Activated CD8-positive, alpha-beta T cell treated with anti-CD3 and anti-CD28 coated beads for 36 hours (primary cell): ENCODE measurements at places on chromosomes 6 and 20. TPM values are rescaled to one million over a fixed set of nuclear protein-coding genes. Genes with fewer than 3 reads are reported as not detected.

UNC5CL gene
- 2.6 TPM for total RNA-seq

IMPG1 gene
- total RNA-seq: not detected

GDAP1L1 gene
- 0.18 TPM for total RNA-seq

SRMS gene
- total RNA-seq: not detected

HLA-DOA gene
- 8.1 TPM for total RNA-seq

DNA sequence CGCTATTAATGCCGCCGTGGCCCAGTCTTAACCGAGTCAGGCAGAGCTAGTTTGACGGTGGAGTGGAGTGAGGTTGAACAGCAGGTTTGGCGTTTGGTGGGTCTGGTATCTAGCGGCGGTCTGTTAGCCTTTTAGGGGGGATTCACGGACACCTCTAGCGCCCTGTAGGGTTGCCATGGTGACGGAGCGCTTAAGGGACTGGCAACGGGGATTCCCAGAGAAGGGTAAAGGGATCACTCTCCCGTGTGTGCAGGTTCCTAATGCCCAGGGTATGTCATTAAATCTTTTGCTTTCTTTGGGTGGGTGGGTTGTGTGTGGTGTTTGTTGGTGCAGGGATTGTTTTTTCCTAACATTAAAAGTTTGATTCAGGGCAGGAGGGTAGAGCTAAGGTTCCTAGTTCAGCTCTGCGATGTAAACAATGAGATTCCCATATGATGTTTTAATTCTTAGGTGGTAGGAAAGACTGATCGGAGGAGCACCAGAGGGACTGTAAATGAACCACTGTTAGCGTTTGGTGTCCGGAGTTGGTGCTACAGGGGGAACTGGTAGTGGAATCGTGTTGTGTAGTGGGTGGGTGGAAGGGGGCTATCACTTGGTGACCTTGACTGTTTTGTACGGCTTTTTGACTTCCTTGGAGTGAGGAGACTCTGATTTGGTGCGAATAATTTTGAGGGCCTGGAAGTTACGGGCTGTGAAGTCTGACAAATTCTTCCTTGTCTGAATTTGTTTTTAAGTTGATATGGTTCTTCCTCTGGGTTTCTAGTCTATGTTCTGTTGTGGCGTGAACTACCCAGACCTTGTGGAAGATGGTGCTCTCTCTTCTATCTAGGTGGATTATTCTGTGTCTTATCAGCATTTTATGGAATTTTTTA, 5.0 kb downstream of the BRD2 start:
- H3K4me3 ChIP-seq: peak overlapping the region; percentile 95
- H3K27me3 ChIP-seq: no peaks in the 10 kb centered on the region
- H3K4me1 ChIP-seq: peaks cover 31% of the 10 kb centered on the region
- peak overlapping the region; percentile 99 for H3K27ac ChIP-seq
- peaks cover 89% of the 10 kb centered on the region for H3K36me3 ChIP-seq

DNA sequence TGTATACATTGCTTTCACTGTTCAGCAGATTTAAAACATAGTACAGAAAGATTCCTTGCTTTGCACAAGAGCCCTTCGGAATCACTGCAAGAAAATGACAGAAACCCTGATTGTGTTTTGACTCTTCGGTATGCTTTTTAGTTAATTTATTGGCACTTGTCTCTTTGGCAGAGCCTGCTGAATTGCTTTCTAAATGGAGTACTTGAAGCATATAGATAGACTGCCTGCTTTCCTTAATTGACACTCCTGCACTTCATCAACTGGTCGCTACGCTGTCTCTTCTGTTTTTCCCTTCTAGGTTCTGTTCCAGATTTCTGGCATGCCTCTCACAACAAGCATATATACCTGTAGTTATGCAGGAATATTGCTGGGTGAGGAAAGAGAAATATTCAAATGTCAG, 22.4 kb upstream of the RBM24 start:
- H3K27ac ChIP-seq: no peak overlapping the region
- peaks cover 9% of the 10 kb centered on the region for H3K27me3 ChIP-seq
- H3K4me1 ChIP-seq: no peaks in the 10 kb centered on the region
- H3K36me3 ChIP-seq: no peaks in the 10 kb centered on the region
- H3K4me3 ChIP-seq: no peak overlapping the region

- H3K4me3 ChIP-seq: no peak overlapping the region
- peak; percentile 44 for DNase-seq
- H3K36me3 ChIP-seq: no peaks in the 10 kb centered on the region
- H3K27ac ChIP-seq: no peak overlapping the region
These were observed 19.5 kb downstream of the KCNQ2 start for GRCh38 chr20:63452821-63453523.

DNA sequence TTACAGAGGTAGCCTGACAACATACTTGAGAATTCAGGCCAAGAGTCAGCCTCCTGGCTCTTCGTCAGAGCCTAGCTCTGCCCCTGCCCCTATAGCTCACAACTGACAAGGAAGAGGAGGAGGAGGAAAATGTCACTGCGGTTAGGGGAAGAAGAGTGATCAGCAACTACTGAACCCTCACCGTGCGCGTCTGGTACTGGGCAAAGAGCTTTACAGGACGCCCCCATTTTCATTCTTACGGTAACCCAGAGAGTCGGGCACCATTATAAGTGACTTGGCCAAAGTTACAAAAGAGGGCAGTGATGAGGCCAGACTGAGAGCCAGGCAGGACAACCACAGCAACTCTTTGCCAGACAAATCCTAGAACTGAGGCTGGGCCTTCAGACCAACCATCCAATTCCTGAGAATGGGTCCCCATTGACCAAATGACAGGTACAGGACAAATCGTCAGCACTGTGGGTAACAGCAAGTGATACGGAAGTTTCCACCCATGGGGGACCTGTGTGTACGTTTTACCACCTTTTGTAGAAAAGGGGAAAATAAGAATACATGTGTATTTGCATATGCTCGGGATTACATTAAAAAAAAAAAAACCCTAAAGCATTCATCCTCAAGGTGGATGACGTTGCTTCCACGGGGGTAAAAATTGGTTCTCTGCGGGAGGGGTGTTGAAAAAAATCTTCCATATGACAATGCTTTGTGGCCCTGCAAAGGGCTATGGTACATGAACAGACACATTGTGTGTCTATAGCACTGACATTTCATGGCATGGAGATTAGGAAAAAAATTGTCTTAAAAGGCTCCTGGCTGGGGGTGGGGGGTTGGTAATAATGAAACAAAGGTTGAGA, 118.0 kb downstream of the NFATC2 start:
- peak; percentile 52 for DNase-seq
- peak overlapping the region; percentile 4 for H3K4me3 ChIP-seq
- peaks cover 56% of the 10 kb centered on the region for H3K36me3 ChIP-seq
- H3K4me1 ChIP-seq: peaks cover 70% of the 10 kb centered on the region
- peak overlapping the region; percentile 75 for H3K27ac ChIP-seq

DNA sequence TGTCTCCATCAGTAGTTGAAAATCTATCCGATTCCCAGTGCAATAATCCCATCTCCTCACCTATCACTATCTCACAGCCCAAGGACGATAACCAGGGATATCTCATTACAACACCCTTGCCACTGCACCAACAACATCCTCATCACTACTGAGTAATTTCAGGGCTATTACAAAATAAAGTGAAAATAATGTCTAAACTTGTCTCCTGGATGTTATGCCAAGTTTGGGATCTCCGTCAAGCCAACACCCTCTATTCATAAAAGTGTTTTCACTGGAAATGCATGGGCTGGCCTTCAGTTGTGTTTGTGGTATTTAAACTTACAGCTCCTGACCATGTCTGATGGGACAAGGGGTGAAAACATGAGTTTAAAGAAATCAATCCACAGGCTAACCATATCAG, 42.0 kb upstream of the STMND1 start:
- H3K4me1 ChIP-seq: no peaks in the 10 kb centered on the region
- peaks cover 26% of the 10 kb centered on the region for H3K27me3 ChIP-seq
- no peaks in the 10 kb centered on the region for H3K36me3 ChIP-seq

GRCh38 chr6:24757611-24758010, 17.1 kb upstream of the GMNN start:
- no peaks in the 10 kb centered on the region for H3K27me3 ChIP-seq
- no peaks in the 10 kb centered on the region for H3K36me3 ChIP-seq
- H3K27ac ChIP-seq: no peak overlapping the region
- DNase-seq: no peak

DNA sequence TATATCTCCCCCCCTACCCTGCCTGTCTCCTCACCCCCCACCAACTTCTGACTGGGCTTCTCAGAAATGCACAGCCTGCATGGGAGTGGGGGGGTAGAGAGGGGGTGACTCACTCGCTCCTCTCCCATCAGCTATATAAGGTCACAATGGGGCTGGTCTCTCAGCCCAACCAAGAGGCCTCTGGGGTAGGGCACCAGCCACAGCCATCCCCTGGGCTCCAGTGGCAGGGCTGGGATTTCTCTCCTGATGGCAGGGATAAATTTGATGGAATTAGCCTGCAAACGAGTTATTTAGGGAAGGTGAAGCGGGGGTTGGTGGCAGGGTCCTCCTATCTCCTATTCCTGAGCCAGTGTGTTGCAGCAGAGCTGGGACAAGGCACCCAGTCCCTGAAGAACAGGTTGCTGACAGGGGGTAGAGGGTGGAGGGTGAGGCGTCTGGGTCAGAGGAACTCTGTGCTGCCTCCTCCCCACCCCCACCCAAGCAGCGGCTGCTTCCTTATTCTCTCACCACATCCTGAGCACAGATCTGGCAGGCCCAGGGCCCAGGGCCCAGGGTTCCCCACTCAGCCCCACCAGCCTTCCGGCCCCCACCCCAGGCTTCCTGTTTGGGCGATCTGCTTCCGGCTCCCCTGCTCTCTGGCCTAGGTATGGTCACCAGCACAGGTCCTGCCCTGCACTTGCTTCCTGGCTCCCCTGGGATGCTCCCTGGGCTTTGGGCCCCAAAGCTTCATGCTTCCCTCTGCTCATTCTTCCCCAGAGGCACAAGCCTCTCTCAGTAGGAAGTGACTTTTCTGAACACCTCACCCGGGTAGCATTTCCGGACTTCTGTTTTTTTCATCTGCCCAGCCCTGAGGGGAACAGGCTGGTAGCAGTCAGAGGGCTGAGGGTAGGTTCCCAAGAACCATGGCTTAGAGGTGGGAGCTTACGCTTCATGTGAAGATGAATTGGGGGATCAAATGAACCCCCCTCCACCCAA, 4.0 kb downstream of the PPP1R18 start:
- peak; percentile 95 for DNase-seq
- H3K4me1 ChIP-seq: peaks cover 5% of the 10 kb centered on the region
- H3K4me3 ChIP-seq: peak overlapping the region; percentile 88
- H3K27me3 ChIP-seq: no peaks in the 10 kb centered on the region
